AG04449 (cell line): ENCODE measurements at places on chromosomes 4 and X.

GRCh38 chr4:52945982-52946381 is 83.9 kb downstream of the RASL11B start:
- DNase-seq: no peak

- DNase-seq: no peak
Observed at GRCh38 chr4:3393171-3393570, 48.6 kb upstream of the HGFAC start.

DNA sequence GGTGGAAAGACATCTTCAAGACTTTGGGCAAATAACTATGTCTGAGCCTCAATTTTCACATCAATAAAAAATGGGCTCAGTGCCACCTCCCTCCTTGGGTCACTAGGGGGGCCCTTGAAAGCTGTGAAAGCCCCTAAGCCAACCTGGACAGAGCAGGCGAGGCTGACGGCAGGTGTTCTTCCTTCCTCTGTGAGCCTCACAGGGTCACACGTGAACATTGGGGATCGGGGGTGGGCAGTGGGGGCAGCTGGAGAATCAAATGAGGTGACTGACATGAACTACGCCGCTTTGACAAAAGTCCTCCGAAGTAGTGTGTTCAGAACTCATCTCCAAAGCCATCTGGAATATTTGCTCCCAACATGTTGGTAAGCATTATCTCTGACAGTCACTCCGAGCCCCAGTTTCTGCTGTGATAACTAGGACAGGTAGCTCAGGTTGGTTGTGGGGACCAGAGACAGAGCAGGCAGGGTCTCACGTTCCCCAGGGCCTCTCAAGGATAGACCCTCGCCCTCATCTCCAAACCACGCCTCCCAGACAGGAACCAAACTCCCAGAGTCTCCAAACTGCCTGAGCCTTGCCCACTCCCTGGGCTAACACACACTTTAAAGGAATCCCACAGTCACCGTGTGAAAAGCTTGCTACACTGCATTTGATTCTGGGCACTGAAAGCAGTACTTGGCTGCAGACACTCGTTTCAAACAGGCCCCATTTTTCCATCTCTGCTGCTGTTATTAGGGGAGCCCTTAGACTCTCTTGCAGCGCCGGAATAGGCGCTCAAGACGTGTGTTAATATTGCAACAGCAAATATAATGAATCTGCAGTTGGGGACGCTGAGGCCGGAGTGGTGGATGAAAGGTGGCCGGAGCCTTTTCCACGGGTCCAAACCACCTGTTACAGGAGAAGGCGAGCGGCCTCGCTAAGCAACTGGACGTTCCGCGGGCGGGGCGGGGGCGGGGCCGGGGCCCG is 717 bp upstream of the WFS1 start:
- DNase-seq: no peak

GRCh38 chr4:131566026-131566425 is 1583.1 kb upstream of the PCDH10 start:
- no peak for DNase-seq

DNA sequence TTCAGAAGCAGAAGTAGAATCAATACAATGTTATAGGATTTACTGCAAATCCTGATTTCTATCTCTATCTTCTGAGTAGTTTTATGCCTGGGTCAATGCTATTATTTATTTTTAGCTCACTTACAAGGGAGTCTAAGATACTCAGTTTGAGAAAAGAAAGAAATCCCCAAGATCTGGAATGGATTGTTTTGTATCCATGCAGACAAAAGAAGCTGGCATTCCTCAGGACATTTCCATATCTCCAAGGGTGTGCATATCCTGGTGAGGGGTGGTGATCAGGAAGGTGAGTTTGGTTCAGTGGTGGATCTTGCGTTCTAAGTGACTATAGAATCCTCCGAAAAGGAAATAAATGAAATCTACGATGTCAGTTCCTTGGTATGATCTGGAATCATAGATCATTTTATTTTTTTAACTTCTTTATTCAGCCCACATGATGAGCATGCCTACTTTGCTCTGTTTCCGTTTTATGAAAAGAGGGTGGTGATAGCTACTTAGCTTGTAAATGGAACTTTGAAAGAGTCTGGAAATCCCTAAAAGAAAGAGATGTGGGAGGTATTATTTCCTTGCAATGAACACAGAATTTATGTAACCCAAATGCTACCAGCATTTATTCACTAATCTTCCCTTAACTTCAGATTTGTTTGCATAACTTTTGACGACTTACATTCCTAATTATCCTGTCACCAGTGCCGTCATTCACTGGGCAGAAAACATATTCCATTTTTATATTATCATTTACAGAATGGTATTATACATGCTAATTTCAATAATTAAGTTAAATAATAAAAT is 81.1 kb upstream of the RAPGEF2 start:
- no peak for DNase-seq

DNA sequence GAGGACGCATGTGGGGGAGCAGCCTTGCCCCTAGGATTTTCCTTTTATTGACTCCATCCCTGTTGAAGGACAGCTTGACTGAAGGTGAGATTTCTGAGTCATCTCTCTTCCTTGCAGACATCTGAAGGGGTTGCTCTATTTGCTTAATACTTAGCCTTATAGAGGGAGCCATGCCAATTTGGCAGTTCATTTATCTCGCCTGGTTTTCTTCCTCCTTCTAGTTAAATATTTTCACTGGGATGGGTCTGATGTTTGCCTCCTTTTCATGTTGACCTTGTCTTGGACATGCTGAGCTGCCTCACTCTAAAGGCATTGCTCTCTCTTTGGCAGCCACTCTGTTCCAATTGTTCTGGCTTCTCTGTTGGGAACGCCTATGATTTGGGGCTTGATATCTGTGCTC is 151.0 kb upstream of the PSAPL1 start:
- no peak for DNase-seq

DNA sequence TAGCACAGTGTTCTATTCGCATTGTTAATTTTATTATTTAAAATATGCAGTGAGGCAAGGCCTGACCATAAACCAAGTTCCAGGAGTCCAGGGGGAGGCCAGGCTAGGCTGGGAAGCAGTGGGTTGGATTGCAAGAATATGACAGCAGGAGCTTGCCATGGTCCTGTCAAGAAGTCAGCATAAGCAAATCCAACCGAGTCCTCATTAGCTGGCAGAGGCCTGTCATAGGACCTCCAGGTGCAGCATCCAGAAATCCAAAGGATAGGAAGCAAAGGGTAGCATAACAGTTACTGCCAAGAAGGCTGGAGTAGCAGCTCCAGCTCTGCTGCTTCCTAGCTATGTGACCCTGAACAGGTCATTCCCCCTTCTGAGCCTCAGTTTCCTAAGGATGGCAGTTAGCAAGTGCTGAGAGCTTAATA is 13.4 kb downstream of the PJA1 start:
- DNase-seq: no peak
